ENCODE measurements at places on chromosomes 11 and 22.

GRCh38 chr11:28043930-28044709 lies 63.8 kb downstream of the KIF18A start:
- DNase-seq, result no peak

GRCh38 chr22:37229012-37229804 lies 14.9 kb downstream of the RAC2 start:
- DNase-seq, result peak; percentile 64

- no peak for DNase-seq
Observed at GRCh38 chr11:30479899-30480298, 106.3 kb downstream of the MPPED2 start.

GRCh38 chr22:40322021-40322420 lies 24.3 kb upstream of the ADSL start:
- DNase-seq, result no peak

DNA sequence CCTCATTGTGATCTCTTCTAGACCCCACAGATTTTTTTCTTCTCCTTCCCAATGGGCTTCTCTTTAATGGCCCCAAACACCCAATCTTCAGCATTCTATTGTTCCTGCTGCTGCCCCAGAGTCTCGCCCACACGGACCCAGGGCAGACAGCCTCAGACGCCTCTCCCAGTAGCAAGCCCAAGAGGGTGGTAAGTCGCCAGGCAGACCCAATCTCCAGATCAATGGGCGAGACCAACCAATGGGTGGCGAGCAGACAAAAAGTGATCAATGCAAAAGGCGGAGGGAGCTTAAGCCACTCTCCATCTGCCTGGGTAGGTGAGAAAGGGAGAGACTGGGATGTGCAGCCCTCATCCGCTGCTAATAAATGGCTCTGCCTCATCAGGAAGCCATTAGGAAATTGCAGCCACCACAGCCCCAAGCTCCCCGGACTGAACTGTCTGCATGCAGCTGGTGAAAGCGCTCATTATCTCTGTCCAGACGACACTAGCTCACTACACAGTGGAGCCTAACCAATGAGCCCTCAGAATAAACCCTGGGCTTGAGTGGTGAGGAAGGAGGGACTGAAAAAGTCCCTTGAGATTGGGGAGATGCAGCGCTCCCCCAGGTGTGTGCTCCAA lies 81.8 kb downstream of the ETS1 start:
- DNase-seq, result no peak

GRCh38 chr22:42164901-42165300 lies 34.3 kb upstream of the CYP2D6 start:
- DNase-seq, result no peak

- no peak for DNase-seq
Observed at GRCh38 chr11:115067900-115068530, 389.7 kb downstream of the NXPE2 start.

- no peak for DNase-seq
Observed at GRCh38 chr22:36101756-36102155, 58.8 kb downstream of the APOL3 start.

DNA sequence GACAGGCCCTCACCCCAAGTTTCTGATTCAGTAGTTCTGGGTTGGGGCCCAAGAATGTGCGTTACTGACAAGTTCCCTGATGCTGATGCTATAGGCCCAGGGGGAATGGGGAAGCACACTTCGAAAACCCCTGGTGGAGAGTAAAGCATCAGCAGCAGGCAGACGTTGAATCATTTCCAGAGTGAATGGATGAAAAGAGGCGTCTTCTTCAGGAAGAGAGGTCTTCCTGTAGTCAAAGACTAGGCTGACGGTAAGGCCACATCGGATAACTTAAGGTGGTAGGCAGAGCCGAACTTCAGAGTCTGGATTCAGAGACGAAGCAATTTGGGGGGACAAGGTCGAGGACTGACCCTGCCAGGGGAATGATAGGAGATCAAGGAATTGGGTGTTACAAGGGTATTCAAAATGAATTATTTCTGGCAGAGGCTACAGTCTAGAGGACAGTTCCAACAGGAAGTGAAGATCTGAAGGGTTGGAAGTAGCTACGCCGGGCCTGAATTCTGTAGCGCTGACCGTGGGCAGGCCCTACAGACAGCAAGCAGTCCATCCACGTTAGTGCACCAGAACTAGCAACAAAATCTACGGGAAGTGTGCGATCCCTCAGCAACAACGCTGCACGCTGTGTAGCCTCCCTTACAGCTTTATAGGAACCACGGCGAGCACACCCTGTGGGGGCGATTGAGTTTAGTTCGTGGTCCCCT lies 862 bp upstream of the CENATAC start:
- DNase-seq, result no peak

DNA sequence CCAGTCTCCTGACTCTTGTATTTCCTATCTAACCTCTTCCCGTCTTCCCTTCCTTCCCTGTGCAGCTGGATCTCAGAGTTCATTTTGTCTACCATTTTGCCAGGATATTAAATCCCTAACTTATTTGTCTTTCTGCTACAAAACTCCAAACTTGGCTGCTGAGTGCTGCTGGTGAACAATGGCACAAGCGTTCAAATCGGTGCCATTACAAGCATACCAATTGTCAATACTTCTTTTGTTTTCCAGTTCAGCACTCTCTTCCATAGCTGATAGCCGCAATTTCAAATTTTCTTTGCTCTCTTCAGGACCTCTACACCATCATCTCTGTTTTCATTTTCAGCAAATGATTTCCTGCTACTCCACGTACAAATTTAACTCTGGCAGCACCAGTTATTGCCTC lies 13.4 kb downstream of the IL18 start:
- DNase-seq, result no peak

GRCh38 chr11:69064394-69064957 lies 15.7 kb downstream of the TPCN2 start:
- no peak for DNase-seq

DNA sequence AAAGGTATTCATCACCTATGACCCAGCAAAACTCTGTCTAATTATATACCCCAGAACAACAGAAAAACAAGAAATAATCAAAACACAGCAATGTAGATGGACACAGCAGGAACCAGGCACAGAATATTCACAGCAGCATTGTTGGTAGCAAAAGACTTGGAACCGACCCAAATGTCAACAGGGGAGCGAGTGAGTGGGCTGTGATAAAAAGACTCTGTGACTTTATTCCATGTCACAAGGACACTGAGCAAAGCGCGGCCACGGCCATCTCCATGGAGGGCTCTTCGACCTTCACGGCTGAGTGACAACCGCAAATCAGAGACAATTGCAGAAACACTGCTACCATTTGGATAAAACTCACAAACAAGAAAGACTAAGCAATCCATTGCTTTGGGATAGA lies 1373.1 kb downstream of the TBC1D22A start:
- DNase-seq, result no peak
